Activated CD4-positive, alpha-beta T cell treated with anti-CD3 and anti-CD28 coated beads, Interleukin-2, amount 10 ng/mL, durations not matched to agents 7 days and 5 days (primary cell): ENCODE measurements at places on chromosomes 16 and 17.

DNA sequence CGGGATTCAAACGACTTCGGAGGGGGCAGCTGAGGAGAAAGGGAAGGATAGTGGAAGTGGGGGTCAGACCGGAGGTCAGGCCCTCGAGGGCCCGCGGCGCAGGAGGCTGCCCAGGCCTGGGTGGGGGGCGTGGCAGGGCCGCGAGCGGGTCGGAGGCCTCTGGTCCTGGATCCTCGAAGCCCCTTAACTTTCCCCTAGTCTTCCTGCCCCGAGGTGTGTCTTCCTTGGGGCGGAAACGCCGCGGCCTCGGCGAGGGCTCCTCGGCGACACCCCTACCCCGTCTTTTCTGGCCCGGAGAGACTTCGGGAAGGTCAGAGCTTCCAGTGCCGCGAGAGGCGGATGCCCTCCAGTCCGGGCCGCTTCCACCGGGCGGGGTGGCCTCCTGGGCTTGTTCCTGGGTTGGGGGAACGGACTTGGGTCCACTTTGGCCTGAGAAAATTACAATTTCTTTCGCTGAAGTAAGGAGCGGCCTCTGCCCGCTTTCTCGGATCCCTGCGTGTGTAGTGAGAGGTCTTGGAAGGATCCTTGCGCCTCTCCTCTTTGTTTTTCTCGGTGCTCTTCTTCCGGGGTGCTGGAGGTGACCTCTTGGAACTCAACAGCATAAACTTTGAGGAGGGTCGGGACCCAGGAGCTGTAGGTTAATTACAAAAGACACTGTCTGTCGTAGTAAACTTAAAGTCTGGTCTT, 491 bp downstream of the IST1 start:
- no peaks in the 10 kb centered on the region for H3K27me3 ChIP-seq
- H3K4me3 ChIP-seq, result peak overlapping the region; percentile 93
- H3K4me1 ChIP-seq, result peaks cover 31% of the 10 kb centered on the region

- H3K4me3 ChIP-seq, result no peak overlapping the region
- no peaks in the 10 kb centered on the region for H3K4me1 ChIP-seq
- no peak overlapping the region for H3K27ac ChIP-seq
Observed at GRCh38 chr17:33689725-33690124, 396.6 kb upstream of the ASIC2 start.

GRCh38 chr16:15518381-15519351, 84.3 kb downstream of the BMERB1 start:
- H3K27ac ChIP-seq, result no peak overlapping the region
- DNase-seq, result no peak
- H3K27me3 ChIP-seq, result no peaks in the 10 kb centered on the region
- peaks cover 18% of the 10 kb centered on the region for H3K4me1 ChIP-seq

DNA sequence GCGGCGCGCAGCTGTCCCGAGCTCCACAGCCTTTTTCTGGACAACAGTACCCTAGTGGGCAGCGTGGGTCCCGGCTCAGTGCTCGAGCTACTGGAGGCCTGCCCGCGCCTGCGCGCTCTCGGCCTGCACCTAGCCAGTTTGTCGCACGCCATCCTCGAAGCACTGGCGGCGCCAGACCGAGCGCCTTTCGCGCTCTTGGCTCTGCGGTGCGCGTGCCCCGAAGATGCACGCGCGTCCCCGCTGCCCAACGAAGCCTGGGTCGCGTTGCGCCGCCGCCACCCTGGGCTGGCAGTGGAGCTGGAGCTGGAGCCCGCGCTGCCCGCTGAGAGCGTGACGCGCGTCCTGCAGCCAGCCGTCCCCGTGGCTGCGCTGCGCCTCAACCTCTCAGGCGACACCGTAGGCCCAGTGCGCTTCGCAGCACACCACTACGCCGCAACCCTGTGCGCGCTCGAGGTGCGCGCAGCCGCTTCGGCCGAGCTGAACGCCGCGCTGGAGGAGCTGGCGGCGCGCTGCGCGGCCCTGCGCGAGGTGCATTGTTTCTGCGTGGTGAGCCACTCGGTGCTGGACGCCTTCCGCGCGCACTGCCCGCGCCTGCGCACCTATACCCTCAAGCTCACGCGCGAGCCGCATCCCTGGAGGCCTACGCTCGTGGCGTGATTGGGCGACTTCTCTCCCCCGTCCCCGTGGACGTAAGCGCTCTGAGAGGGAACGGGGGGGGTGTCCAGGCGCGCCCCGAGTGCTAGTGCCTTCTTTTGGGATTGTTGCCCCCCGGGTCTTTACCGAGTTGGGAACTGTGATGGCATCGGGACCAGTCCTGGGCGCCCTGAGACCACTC, 1.2 kb upstream of the HSF4 start:
- H3K36me3 ChIP-seq, result peaks cover 20% of the 10 kb centered on the region
- no peak overlapping the region for H3K27ac ChIP-seq
- H3K27me3 ChIP-seq, result peaks cover 42% of the 10 kb centered on the region
- peaks cover 43% of the 10 kb centered on the region for H3K4me1 ChIP-seq
- DNase-seq, result peak; percentile 54
- peak overlapping the region; percentile 34 for H3K4me3 ChIP-seq

DNA sequence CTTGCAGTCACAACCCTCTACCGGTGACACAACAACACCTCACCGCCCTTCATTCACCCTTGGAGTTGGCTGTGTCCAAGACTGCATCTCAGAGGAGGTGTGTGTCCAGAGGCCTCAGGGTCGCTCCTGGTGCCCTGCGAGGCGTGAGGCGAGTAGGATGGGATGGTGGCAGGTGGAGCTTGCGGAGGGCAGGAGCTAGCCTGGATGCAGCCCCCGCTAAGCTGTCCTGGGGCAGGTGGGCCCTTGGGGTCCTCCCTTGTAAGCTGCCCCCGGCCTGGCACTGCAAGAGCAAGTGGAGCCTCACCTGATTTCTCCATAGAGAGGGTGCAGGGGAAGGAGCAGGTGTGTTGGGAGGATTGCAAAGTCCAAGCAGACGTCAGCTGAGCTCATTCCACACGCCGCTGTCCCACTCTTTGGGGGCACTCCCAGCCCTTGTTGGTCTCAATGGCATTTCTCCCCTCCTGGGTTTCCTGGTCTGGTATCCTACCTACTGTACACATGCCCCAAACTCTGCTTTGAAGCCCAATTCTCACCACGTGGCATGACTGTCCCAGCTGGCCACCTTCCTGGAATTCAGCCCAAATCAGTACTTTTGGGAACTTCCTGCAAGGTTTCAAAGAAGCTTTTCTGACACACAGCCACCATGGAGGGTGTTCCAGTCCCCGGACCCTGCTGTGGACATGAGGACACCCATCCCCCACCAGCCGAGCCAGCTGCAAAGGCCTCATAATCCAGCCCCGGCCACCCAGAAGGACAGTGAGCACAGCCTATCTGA, 18.1 kb upstream of the ICAM2 start:
- DNase-seq, result no peak
- H3K27me3 ChIP-seq, result no peaks in the 10 kb centered on the region
- H3K4me1 ChIP-seq, result peaks cover 13% of the 10 kb centered on the region

- no peaks in the 10 kb centered on the region for H3K27me3 ChIP-seq
- H3K4me1 ChIP-seq, result peaks cover 49% of the 10 kb centered on the region
- peak overlapping the region; percentile 57 for H3K27ac ChIP-seq
- H3K4me3 ChIP-seq, result no peak overlapping the region
- no peak for DNase-seq
Observed at GRCh38 chr17:45289301-45290268, 27.2 kb downstream of the MAP3K14 start.
